ENCODE measurements at places on chromosomes 1 and 21.

DNA sequence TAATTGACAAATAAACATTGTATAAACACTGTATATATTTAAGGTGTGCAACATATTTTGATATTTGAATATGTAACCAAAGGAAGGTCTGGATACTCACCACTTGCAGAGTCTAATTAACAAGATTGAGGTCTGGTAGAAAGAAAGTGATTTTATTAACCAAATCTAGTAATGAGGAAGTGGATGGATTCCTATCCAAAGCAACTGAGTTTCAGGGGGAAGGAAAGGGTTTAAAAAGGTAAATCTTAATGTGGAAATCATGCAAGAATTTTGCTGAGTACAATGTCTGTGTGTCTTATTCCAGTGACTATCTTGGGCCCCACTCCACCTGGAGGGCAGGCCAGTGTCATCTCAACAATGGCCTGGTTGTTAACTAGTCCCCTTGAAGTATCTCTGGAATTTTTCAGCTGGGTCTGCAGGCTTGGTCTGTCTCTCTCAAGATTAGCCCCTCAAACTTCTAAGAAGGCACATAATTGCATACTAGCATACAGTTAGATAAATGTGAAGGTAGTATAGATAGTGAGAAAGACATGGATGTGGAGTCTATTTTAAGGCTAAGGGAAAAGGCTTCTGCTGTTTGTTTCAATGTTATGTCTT is 262.7 kb upstream of the RGS18 start:
- DNase-seq: no peak

- DNase-seq: no peak
Observed at GRCh38 chr1:116942344-116942743, 32.6 kb downstream of the PTGFRN start.

DNA sequence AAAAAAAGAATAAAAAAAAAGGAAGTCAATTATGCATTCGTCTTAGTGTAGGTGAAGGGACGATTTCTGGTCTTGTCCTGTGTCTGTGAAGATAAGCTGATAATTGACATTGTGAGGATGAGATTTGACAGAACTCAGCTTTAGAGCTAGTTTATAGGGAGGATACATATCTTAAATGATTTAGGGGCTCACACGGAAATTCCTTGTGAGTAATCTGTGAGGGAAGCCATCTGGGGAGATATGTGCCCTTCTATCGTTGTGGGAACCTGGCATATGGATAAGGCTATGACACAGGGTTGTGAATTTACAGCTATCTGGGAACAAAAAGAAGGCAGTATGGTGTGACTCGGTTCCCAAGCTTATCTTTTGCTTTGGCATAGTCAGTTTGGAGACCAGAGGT is 71.1 kb downstream of the RABGAP1L start:
- DNase-seq: no peak

- no peak for DNase-seq
Observed at GRCh38 chr1:18339161-18339560, 141.6 kb upstream of the KLHDC7A start.

DNA sequence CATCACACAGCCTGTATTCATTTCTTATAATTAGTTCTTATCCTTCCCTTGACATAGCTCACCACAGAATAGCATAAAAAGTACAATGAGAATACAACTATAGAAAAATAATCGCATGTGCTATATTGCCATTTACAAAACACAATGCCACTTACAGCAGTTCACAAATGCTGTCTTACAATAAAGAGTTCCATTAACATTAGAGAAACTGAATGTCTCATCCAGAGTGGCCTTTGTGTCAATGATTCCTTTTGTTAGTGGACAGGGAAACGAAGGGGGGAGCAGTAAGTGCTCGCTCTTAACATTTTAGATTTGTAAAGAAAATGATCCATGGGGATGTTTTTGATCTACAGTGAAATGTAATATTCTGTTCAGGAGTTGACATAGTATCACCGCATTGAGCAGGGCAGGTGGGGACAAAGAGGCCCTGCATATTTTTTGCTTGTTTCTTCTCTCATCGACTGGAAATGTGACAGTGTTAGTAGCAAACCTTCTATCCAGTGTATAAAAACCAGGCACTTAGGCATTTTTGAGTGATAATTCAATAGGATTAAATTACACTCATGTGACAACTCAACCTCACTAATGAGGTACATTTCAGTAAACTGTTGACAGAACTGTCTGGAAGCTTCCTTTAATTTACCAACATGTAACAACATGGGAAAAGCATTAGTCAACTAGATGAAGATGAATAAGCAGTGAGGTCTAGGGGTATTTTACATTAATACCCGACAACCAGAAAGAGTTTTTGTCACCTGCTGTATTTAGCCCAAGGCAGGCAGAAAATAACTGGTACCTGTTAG is 35.6 kb upstream of the RRP15 start:
- DNase-seq: no peak

DNA sequence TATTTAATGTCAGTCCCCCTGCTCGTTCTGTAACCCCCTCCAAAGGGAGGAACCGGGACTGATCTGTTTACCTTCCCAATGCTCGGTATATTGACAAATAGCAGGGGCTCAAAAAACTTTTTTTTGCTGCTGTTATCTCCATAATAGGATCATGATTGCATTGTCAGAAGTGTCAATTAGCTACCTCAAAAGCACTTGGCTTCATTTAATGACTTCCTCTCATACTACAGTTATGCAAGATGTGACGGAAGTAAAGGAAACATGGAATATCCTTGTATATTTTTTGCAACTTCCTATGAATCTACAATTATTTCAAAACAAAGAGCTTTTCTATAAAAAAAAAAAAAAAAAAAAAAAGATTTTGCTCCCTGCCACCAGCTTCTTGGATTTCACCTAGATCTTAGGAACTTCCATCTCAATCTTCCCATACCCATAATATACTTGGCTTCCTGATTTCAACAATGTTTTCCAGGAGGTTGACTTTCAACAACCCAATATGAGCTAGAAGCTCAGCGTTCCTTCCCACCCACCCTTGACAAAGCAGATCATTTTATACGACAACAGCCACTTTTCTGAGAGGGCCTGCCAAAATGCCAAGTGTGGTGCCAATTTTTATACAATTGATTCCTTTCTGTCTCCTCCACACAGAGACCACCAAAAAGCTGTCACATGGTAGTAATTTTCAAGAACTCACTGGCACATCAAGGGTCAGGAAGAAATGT is 71.7 kb downstream of the SETD4 start:
- DNase-seq: no peak

DNA sequence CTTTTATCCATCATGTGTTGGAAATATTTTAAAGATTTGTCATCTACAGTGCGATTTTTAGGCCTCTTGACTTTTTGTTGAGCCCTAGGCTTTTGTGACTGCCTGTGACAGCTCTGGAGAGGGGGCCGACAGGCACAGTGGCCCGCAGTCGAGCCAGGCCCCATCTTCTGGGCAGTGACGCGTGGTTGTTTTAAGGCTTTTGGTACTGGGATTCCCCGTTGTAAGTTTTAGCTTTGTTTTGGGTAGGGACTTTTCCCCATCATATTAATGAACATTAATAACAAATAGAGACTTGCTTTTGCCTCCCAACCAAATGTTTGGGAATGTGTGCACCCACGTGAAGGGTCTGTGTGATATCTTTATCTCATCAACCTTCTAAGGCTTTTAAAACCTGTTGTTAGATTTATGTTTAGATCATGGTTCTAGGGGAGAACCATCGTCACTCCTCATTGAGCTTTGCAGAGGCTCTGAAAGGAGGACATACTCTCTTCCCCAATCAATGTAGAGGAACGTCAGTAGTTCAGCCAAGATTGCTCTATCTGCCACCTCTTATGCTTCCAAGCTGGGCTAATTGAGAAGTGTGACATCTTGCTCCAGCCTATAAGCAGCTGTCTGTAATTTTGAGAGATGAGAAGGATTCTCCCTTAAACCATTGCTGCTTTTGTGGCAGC is 34.6 kb downstream of the MAPKAPK2 start:
- DNase-seq: no peak

- DNase-seq: no peak
Observed at GRCh38 chr1:44682883-44683265, 8.4 kb downstream of the ARMH1 start.

GRCh38 chr21:42703136-42703908 is 49.9 kb downstream of the PDE9A start:
- DNase-seq: no peak

- DNase-seq: no peak
Observed at GRCh38 chr1:156502391-156502893, 1.9 kb upstream of the MEF2D start.

- DNase-seq: no peak
Observed at GRCh38 chr1:9651565-9652378, at the start of gene PIK3CD. PIK3CD (plus strand) TSS chr1:9651731; CDS start chr1:9710456, 58,725 bp downstream.

DNA sequence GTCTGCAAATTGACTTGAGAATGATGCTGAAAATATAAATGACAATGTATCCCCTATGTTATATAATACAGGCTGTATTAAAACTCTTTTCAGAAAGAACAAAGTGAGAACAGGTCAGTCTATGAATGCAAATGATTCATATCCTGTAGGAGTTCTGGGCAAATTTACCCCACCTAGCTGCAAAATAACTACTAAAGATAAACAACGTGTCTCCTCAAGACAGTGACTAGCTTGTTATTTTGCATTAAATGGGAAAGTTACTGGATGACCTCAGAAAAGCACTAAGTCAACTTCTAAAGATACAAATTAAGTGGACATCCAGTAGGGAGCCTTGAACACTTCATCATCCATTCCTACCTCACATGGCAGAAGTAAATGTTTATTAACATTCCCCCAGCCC is 11.1 kb downstream of the RNF19B start:
- peak; percentile 82 for DNase-seq

GRCh38 chr1:155134322-155134721 is 1.3 kb upstream of the SLC50A1 start:
- DNase-seq: no peak

GRCh38 chr1:192270398-192270797 is 46.4 kb upstream of the RGS21 start:
- DNase-seq: no peak

- DNase-seq: no peak
Observed at GRCh38 chr1:184116287-184116686, 64.8 kb downstream of the TSEN15 start.

DNA sequence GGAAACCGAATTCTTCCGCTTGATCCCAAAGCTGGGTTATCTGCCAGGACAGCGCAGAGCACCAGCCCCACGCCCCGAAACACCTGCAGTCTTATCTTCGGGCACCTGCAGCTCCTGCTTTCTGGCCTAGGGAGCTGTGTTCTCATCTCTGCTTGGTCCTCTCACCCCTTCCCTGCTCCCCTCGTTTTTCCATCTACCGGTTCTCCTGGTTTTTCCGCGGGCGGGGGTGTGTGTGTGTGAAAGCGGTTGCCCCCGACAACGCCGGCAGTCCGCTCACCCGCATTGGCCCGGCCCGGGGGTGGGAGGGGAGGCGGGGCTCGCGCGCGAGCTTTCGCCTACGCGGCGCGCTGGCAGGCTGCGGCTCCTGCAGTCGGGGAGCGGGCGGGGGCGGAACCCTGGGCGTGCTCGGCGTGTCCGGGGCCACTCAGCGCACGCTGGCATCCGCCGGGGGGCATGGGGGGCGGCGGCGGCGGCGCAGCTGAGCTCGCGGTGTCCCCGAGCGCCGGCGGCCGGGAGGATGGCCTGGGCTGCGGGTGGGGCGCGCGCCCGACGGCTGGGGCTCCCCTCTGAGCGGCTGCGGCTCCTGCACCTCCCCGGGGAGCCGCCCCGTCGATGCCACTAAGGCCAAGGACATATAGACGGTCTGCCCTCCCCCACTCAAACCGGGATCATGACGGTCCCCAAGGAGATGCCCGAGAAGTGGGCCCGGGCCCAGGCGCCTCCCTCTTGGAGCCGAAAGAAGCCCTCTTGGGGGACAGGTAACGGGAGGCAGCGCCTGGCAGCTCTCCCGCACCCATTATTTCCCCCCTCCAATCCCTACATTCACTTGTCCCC is 3.2 kb downstream of the ATP8B2 start:
- no peak for DNase-seq

DNA sequence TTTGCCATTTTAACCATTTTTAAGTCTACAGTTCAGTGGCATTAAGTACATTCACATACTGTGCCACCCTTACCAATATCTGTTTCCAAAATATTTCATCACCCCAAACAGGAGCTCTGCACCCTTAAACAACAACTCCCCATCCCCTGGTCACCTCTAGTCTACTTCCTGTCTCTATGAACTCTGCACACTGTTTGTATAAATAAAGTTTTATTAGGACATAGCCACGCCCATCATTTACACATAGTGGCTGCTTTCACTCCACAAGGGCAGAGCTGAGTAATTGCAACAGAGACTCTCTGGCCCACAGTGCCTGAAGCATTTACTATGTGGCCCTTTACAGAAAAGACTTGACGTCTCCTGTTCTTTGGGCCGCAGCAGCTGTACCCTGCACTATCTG is 30.1 kb downstream of the KCNAB2 start:
- DNase-seq: no peak

DNA sequence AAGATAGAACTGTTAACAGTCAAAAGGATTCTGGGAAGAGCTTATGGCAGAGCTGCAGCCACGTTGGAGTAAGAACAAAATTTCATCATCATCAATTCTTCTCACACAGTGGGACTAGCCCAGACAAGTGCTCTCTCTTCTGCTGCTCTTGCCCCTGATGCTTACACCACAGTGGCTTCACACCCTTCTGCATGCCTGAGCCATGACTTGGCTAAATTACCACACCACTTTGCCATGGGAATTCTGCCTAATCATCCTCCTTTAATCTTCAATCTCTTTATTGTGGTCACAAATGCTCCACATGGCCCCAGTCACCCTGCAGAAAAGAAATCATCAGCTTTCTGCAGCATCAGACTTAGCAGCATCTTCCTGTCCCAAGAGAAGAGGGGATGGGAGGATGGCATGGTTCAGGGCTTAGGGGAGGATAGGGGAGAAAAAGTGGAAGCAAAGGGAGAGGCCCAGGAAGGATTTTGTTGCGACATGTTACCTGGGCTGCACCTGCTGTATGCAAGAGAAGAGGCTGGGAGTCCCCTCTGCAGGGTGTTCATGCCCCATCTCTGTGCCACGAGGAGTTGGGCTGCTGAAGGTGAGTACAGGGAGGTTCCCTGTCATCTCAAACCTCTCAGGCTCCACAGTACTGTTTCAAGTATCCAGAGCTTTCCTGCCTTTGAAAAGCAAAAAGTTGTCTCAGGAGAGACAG is 9.0 kb upstream of the RPTN start:
- no peak for DNase-seq
